MM.1S (cell line): ENCODE measurements at places on chromosomes 16 and 17.

GRCh38 chr17:2962236-2962635 lies 101.2 kb downstream of the OR1D5 start:
- H3K4me1 ChIP-seq, result no peaks in the 10 kb centered on the region
- peaks cover 49% of the 10 kb centered on the region for H3K27me3 ChIP-seq
- DNase-seq, result no peak
- no peaks in the 10 kb centered on the region for H3K36me3 ChIP-seq
- no peak overlapping the region for H3K4me3 ChIP-seq

GRCh38 chr17:8477715-8478441 lies 42.2 kb downstream of the NDEL1 start:
- no peak overlapping the region for H3K27ac ChIP-seq
- DNase-seq, result no peak
- no peak overlapping the region for H3K4me3 ChIP-seq
- no peaks in the 10 kb centered on the region for H3K27me3 ChIP-seq

DNA sequence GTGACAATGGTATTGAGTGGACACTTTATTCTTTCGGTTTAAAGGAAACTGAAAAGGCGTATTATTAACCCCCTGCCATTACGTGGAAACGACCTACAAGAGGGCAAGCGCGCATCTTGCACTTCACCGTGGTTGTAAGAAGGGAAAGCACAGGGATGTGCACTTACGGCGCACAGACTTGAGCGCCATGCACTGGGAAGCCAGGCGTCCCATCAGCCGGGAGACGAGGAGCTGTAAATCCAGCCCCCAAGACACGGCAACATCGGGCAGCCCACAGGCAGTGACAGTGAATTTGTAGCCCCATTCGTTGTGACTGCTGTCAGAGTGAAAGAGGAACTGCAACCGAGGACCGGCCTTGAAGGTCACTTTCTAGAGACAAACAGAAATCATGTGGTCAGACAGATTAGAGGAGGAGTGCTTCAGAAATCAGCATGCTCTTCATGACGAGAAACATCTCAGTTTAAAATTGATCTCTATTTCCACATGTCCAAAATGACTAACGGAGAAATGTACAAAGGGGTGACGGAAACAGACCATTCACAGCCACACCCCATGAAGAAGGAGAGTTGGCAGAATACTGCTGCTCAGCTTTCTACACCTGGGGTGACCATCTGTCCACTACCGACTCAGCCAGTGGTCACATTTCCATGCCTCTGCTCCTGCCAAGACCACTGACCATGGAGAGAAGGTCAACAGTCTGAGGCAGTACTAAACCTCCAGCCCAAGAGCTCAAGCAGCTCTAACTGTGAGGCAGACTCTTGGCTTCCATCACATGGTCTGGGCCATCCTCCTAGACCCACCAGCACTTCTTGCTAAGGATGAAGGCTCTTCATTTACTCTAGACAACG lies 68.6 kb downstream of the ZZEF1 start:
- H3K4me3 ChIP-seq, result peak overlapping the region; percentile 58
- H3K36me3 ChIP-seq, result peaks cover 3% of the 10 kb centered on the region; the same call in 1 of the 2 replicates
- peak overlapping the region; percentile 89 for H3K27ac ChIP-seq
- H3K4me1 ChIP-seq, result peaks cover 32% of the 10 kb centered on the region

GRCh38 chr17:17696882-17697633 lies 15.8 kb downstream of the RAI1 start:
- DNase-seq, result no peak
- H3K4me1 ChIP-seq, result peaks cover 13% of the 10 kb centered on the region
- H3K36me3 ChIP-seq, result no peaks in the 10 kb centered on the region
- H3K4me3 ChIP-seq, result no peak overlapping the region

- no peaks in the 10 kb centered on the region for H3K27me3 ChIP-seq
- H3K36me3 ChIP-seq, result no peaks in the 10 kb centered on the region
- H3K27ac ChIP-seq, result no peak overlapping the region
- DNase-seq, result no peak
Measured at GRCh38 chr17:31274252-31274651, 22.8 kb downstream of the OMG start.

DNA sequence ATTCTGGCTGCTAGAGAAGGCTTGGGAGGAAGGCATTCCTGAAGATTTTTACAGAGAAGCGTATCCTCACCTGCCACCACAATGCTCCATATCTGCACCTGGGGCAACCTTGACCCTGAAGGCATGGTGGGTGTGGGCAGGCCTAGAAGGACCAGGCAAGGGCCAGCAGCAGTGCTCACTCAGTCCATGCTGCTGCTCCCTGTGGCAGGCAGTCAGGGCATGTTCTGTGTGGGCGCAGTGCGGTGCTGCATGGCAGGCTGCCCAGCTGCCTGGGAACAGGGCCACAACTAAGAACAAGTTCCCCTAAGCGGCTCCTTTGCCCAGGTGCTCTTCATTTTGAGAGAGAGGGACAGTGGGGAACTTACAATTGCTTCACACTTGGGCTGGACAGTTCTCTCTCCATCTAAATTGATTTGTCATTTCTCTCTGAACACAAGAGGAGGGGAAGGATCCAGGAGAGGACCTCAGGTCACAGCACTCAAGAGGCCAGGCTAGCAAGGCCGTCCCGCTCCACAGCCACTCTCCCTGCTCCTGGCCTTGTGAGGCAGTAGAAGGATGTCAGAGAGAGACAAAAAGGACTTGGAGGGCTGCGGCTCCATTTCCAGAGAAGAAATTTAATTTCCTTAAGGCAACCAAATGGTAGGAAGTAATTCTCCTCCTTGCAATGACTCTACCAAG lies 158.8 kb downstream of the AATF start:
- H3K27ac ChIP-seq, result no peak overlapping the region
- H3K27me3 ChIP-seq, result no peaks in the 10 kb centered on the region
- no peak for DNase-seq
- no peak overlapping the region for H3K4me3 ChIP-seq
- no peaks in the 10 kb centered on the region for H3K36me3 ChIP-seq

DNA sequence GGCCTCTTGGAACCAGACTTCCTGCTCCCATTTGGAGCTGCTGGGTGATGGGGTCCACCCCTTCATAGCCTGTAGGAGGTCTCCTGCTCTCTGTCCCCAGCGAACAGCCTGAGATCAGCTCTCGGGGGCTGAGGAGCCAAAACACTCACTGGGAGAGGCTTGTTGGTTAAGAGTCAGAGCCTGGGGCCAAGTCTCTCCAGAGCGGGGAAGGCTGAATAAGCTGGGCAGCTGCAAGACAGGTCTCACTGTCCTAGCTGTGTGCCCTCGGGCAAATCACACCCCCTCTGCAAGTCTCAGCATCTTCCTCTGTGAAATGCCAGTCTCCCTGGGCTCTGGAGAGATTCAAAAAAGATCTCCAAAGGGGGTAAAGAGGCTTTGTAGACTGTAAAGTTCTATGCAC lies 174.6 kb downstream of the WSCD1 start:
- no peak overlapping the region for H3K4me3 ChIP-seq
- no peak overlapping the region for H3K27ac ChIP-seq
- H3K36me3 ChIP-seq, result no peaks in the 10 kb centered on the region

DNA sequence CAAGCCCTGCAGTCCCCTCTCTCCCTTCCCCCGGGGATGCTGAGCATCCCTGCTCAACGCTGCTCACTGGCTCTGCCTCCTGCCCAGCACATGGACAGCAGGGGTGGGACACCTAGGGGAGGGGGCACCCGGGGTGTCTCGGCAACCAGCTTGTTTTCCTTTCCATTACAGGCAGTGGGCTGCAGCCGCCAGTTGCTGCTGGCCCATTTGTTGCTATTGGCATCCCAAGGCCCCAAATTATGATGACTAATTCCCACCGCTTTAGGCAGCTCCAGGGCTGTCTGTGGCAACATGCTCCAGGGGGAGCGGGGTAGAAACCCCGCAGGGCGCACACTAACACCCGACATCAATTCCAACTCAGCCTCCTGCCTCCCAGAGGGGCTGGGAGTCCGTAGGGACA lies 4.9 kb downstream of the SDK2 start:
- no peak overlapping the region for H3K4me3 ChIP-seq
- H3K27ac ChIP-seq, result no peak overlapping the region
- no peak for DNase-seq

DNA sequence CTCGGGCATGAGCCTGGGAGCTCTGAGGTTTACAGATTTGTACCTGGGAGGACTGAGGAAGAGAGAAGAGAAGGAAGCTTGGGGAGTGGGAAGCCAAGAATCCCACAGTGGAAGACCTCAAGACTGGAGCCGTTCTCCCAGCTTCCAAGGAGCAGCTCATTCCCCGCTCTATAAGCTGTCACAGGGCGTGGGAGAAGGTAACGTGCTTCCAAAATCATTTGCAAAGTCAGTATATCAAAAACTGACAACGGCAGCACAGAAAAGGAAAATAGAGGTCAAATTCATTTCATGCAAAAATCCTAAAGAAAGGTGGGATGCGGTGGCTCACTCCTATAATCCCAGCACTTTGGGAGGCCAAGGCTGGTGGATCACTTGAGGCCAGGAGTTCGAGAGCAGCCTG lies 7.8 kb downstream of the PIK3R5 start:
- H3K4me1 ChIP-seq, result no peaks in the 10 kb centered on the region
- H3K27me3 ChIP-seq, result no peaks in the 10 kb centered on the region; the same call in 1 of the 2 replicates
- no peak overlapping the region for H3K4me3 ChIP-seq
- no peak overlapping the region for H3K27ac ChIP-seq

DNA sequence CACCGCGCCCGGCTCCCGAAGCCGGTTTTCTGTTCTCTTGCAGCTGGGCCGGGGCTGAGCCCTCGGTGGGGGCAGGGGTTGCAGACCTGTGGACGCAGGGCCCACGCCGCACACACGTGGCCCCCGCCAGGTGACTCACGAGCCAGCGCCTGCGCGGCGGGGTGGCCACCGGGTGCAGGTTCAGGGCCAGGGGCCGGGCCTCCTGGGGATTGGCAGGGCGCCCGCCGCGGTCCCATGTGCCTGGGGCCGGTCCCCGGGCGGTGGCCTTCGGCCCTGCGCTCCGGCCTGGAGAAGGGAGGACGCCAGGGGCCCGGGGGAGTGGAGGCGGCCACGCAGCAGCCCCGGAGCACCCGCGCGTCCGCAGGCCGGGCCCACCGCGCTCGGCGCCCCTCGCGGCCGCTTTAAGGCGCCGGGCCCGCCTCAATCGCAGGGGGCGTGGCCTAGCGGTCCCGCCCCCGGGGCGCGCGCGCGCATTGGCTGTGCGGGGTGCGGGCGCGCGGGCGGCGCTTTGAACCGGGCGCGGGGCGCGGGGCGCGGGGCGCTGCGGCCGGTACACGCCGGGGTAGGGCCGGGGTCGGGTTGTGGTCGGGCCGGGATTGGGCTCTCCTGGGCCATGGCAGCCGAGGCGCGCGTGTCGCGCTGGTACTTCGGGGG lies at the start of gene SLC25A10:
Gene SLC25A10 (plus strand): TSS at position 471 of the 654 bp plus-strand sequence. CDS start 143 bp downstream, at position 614.
- no peaks in the 10 kb centered on the region for H3K27me3 ChIP-seq
- peaks cover 17% of the 10 kb centered on the region for H3K4me1 ChIP-seq
- H3K27ac ChIP-seq, result peak within 1 kb of the TSS; percentile 58
- H3K4me3 ChIP-seq, result peak within 1 kb of the TSS; percentile 97

- no peaks in the 10 kb centered on the region for H3K36me3 ChIP-seq
- DNase-seq, result no peak
- no peak overlapping the region for H3K4me3 ChIP-seq
Measured at GRCh38 chr17:57420734-57421717, 164.7 kb downstream of the MSI2 start.
